ENCODE measurements at places on chromosomes 5 and 9.

- no peak for DNase-seq
These were observed 24.0 kb downstream of the NKD2 start for GRCh38 chr5:1032551-1033027.

DNA sequence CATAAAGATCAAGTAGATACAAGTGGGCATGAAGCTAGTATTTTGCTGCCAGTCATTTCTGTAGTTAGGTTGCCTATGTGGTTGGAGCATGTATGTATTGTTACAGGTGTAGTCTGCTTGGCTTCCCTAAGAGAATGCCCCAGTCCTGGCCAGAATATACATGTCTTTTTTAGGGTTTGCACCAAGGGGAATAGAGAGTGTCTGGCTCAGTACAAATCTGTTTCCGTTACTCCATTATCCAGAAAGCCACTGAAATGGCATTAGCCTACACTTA, 23.2 kb downstream of the TGFBR1 start:
- no peak for DNase-seq

- no peak for DNase-seq
These were observed 230.7 kb upstream of the IRX1 start for GRCh38 chr5:3364941-3365340.

GRCh38 chr5:122404018-122404417, 92.0 kb downstream of the SNCAIP start:
- no peak for DNase-seq

- no peak for DNase-seq
These were observed 21.3 kb downstream of the TBC1D9B start for GRCh38 chr5:179886190-179886911.

DNA sequence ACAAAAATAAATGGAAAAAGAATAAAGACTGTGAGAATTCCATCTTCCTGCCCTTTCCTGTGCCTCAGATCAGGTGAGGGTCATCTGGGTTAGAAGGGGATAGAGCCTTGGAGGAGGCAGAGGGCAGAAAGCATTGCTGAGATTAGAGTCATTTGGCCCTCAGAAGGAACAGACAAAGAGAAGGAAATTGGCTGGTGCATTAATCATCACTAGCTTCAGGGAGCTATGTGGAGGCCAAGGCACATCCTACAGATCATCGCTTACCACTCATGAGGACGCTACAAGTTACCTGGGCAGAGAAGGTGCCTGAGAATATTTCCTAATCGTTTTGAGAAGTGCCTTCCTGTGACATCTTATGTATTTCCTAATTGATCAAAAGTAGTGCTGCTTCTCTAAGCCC, 74.5 kb downstream of the C7 start:
- no peak for DNase-seq

GRCh38 chr5:106825374-106825773, 845.4 kb downstream of the EFNA5 start:
- DNase-seq = no peak

All from CD4-positive, alpha-beta T cell treated with Interferon alpha-2 for 1 hour (primary cell).